ENCODE measurements at places on chromosomes 11 and 22. TPM values are rescaled to one million over a fixed set of nuclear protein-coding genes. Genes with fewer than 3 reads are reported as not detected.

The CCDC88B gene
- total RNA-seq, result 7.0 TPM

The VEGFB gene
- total RNA-seq, result 92.3 TPM

The IGSF9B gene
- 130 TPM for total RNA-seq

The ASPHD2 gene
- total RNA-seq, result 1.1 TPM

The CELSR1 gene
- 2.7 TPM for total RNA-seq

DNA sequence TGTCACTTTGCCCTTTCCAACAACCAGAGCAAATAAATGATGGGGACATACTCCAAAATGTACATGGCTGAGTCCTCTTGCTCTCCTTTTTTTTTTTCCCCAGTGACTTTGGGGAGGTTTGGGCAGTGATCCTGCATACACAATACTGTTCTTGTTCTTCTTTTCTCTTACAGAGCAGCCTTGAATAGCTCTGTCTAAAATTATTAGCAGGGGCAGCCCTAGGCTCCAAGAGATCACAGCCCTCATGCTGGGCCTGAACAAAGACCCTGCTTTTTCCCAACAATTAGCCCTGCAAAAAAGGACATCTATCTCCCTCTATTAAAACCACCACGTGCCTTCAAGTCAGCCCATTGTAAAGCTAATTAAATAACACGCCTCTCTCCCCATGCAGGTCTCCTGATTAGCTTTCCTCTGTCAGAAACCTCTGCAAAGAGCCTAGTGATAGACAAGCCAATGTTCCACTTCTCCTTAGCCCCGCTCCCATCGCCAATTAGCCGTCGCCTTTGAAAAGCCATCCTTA is 54.7 kb downstream of the ETS1 start:
- H3K27ac ChIP-seq, result no peak overlapping the region
- no peaks in the 10 kb centered on the region for H3K27me3 ChIP-seq
- no peak for DNase-seq
- no peaks in the 10 kb centered on the region for H3K36me3 ChIP-seq
- H3K4me3 ChIP-seq, result no peak overlapping the region
- H3K4me1 ChIP-seq, result no peaks in the 10 kb centered on the region

GRCh38 chr11:70105369-70105754 is 27.2 kb downstream of the ANO1 start:
- H3K4me3 ChIP-seq, result no peak overlapping the region
- H3K36me3 ChIP-seq, result no peaks in the 10 kb centered on the region
- H3K27ac ChIP-seq, result no peak overlapping the region

DNA sequence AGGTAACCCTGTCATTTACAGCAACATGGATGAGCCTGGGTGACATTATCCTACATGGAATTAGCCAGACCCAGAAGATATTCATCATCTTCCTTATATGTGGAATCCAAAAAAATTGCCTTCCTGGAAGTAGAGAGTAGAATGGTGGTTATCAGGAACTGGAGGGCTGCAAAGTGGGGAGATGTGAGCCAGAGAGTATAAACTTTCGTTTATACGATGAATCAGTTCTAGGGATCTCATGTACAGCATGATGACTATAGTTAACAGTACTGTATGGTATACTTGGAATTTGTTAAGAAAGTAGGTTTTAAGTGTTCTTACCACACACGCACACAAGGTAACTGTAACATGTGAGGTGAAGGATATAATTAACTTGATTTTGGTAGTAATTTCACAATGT is 79.1 kb downstream of the TBC1D22A start:
- H3K36me3 ChIP-seq, result no peaks in the 10 kb centered on the region
- H3K4me1 ChIP-seq, result peaks cover 13% of the 10 kb centered on the region
- no peaks in the 10 kb centered on the region for H3K27me3 ChIP-seq
- DNase-seq, result no peak
- H3K4me3 ChIP-seq, result no peak overlapping the region

DNA sequence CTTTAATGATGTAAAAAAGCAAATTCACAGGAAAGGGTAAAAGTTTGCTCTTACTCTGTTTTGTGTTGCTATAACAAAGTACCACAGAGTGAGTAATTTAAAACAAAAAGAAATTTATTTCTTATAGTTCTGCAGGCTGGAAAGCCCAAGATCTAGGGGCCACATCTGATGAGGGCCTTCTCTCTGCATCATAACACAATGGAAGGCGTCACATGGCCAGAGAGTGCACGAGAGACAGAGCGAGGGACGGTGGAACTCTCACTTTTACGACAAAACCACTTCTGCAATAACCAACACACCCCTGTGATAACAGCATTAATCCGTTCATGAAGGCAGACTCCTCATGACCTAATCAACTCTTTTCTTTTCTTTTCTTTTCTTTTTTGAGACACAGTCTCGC is 31.1 kb downstream of the CD6 start:
- DNase-seq, result no peak
- H3K27me3 ChIP-seq, result peaks cover 4% of the 10 kb centered on the region
- H3K4me1 ChIP-seq, result peaks cover 13% of the 10 kb centered on the region
- no peak overlapping the region for H3K27ac ChIP-seq
- H3K4me3 ChIP-seq, result no peak overlapping the region

GRCh38 chr11:47375020-47375419 is 3.3 kb downstream of the SPI1 start:
- no peak overlapping the region for H3K27ac ChIP-seq
- no peaks in the 10 kb centered on the region for H3K4me1 ChIP-seq
- no peaks in the 10 kb centered on the region for H3K27me3 ChIP-seq
- no peak overlapping the region for H3K4me3 ChIP-seq

DNA sequence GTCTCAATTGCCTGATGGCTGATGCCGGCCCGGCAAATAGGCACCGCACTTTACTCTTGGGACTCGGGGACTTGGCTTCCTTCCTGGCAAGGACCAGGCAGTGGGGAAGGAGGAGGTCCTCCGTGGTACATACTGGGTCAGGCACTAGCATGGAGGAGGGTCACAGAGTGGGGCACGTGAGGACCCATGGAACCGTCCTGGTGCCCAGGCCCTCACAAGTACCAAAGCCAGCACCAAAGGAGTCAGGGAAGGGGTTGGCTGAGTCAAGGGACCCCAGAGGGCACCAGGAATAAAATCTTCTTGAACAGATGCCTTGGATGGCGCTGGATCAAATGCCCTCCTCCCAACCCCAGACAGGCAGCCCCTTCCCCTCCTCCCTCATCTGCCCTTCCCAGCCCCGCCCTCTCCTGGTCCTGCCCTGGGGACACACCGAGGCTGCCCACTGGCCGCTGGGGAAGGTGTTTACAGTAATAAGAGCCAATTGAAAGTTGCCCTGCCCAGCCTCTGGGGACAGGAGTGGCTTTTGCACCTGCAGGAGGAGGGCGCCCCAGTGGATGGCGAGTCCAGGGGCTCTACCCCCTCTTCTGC is 5.6 kb upstream of the CARNS1 start:
- H3K36me3 ChIP-seq, result no peaks in the 10 kb centered on the region
- no peak overlapping the region for H3K27ac ChIP-seq
- no peak for DNase-seq

DNA sequence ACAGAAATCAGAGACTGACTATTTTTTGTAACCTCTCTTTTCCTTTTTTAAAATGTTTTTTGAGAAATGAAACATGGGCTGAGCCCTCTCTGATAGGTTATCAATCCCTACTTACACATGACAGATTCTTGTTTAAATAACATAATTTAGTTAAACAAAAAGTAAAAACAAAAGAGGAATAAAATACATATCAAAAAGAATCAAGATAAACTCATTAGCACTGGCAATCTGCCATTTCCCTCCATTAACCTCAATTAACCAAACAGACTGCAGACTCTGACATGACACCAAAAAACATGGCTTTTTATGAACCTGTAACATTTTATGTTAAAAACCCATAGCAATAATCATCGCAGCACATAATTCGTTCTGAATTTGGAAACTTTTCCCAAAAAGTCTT is 284.4 kb upstream of the MTNR1B start:
- no peak for DNase-seq
- H3K27ac ChIP-seq, result no peak overlapping the region
- no peak overlapping the region for H3K4me3 ChIP-seq
- H3K4me1 ChIP-seq, result no peaks in the 10 kb centered on the region

DNA sequence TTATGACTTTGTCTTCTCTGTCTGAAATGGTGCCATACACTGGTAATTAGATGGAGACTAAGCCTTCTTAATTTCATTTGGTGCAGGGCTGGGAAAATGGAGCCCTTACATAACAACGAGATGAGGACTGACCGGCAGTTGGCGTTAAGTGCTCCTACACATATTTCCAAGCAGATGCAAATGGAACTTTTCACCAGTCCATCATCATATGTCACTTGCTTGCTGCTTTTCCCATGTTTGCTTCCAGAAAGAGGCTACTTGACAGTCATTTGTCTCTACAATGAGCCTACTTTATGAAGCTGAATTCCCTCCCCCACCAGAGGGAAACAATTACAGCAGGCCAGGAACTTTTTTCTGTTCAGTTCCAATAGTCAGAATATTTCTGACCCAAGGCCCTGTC is 32.6 kb downstream of the SVIP start:
- H3K4me1 ChIP-seq, result no peaks in the 10 kb centered on the region
- no peak for DNase-seq
- H3K27ac ChIP-seq, result no peak overlapping the region
- H3K36me3 ChIP-seq, result no peaks in the 10 kb centered on the region

GRCh38 chr11:60919320-60919719 is 4.9 kb upstream of the TMEM132A start:
- H3K4me3 ChIP-seq, result no peak overlapping the region
- H3K36me3 ChIP-seq, result peaks cover 48% of the 10 kb centered on the region
- H3K27me3 ChIP-seq, result no peaks in the 10 kb centered on the region
- H3K4me1 ChIP-seq, result peaks cover 58% of the 10 kb centered on the region
- DNase-seq, result no peak
- H3K27ac ChIP-seq, result no peak overlapping the region

Measured in esophagus muscularis mucosa (tissue), 4 donors.